Activated naive CD4-positive, alpha-beta T cell treated with anti-CD3 and anti-CD28 coated beads for 36 hours (primary cell): ENCODE measurements at places on chromosomes 6 and 20.

DNA sequence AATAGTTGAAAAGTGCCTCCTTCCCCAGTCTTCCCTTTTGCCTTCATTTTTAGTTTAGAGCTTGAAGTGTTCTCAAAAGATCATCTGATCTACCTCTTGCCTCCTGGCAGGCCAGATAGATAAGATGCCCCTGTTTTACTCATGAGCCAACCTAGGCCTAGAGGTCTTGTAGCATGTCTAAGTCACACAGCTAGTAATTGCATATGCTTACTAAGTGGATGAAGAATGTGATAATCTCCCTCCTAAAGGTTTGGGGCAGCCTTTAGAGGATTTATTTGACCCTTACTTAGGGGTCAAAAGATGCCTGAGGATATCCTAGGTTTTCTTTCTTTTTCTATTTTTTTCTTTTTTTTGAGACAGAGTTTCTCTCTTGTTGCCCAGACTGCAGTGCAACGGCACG lies 2.1 kb downstream of the C6orf141 start:
- DNase-seq: no peak

- DNase-seq: peak; percentile 35
These were observed 10.7 kb upstream of the ULBP3 start for GRCh38 chr6:150079604-150080003.

DNA sequence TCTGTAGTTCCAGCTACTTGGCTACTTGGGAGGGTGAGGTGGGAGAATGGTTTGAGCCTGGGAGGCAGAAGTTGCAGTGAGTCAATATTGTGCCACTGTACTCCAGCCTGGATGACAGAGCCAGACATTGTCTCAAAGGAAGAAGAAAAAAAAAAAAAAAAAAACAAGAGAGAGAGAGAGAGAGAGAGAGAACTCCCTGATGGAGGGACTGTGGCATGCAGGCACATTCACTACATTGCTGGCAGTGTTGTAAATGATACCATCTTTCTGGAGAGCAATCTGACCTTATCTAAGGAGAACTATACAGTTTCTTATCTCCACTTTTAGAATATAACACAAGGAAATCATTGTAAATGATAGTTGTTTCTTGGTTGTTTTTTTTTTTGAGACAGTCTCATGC lies 85.1 kb downstream of the MDN1 start:
- DNase-seq: no peak

DNA sequence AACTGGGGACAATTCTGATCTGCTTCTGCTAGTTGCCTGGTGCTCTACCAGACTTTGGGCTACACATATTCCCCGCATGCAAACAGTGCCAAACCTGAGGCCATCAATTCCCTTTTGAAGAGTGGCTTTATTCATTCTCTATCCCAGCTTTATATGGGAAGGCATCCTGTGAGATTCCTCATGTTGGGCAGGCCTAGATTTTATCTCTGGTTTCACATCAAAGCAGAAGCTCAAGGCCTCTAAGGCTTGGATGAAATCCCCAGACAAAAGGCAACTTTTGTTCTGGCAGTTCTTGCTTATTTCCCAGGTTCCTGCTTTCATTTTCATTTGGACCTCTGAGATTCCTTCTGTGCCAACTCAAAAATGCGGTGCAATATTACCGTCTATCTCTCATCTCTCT lies 648.8 kb downstream of the QKI start:
- DNase-seq: no peak

DNA sequence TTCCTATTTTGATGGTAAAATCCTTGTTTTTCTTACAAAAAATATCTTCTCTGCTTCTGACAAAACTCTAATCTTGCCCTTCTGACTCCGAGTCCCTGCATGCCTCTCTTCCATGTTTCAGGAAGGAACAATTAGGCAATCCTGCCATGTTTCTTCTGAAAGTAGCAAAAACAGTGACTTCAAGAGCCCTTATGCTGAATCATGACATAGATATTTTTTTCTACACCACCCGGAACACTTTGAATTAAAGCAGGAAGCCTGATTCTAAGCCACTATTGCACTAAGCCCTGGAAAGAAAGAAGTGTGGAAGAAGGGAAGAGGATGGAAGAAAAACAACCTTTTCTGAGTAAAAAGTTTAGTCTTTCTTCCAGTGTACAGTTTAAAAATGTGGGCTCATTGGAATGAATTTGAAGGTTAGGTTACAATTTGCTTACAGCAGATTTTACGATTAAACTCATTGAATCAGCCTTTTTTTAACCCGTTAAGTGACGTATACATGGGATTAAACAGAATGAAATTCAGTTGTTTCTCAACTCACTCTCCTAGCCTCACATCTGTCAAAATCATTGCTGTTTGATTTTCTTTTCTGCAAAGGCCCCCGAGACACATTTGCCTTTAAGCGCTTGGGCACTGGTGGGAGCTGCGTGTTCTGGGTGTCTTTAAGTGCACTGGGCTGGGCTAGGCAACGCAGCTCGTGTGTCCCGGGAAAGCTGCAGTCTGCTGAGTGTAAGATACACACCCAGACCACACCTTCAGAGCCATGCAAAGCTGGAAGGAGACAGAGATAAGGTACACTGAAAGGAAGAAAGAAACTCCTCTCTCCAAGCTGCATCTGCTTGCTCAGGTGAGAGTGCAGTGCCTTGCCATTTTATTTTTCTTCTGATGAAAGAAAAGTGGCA lies 159.4 kb upstream of the CITED2 start:
- DNase-seq: no peak
